Activated naive CD4-positive, alpha-beta T cell treated with anti-CD3 and anti-CD28 coated beads for 36 hours (primary cell): ENCODE measurements at places on chromosomes 13 and 19. TPM values are rescaled to one million over a fixed set of nuclear protein-coding genes. Genes with fewer than 3 reads are reported as not detected.

- H3K4me1 ChIP-seq: no peaks in the 10 kb centered on the region
- DNase-seq: no peak
- no peak overlapping the region for H3K27ac ChIP-seq
- no peak overlapping the region for H3K4me3 ChIP-seq
These were observed 32.1 kb upstream of the FARP1 start for GRCh38 chr13:98110749-98111148.

DNA sequence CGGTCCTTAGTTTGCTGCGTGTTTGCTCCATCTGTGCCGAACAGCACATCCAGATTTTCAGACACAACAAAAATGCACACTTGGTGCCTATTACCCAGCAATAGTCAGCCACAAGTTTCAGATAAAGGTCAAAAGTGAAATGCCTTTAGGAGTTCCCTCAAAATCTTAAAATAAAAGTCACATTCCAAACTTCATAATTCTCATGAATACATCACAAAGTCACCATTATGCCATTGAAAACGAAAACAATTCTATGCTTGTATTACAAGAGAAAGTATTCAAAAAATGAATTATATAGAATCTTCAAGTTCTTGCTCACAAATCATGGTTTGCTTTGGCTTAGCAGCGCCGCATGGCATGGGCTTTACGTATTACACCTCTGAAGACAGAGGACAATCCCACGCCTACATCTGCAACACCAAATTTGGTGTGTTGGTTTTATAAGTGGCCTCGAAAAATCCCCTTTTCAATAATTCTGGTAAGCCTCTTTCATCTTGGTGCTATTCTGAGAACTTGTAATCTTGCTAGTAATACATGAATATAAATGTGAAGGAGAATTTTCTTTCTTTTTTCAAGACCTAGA lies 26.6 kb downstream of the COL4A1 start:
- peaks cover 11% of the 10 kb centered on the region for H3K4me1 ChIP-seq
- no peak overlapping the region for H3K4me3 ChIP-seq
- no peak overlapping the region for H3K27ac ChIP-seq
- no peaks in the 10 kb centered on the region for H3K36me3 ChIP-seq
- DNase-seq: peak; percentile 47
- peaks cover 16% of the 10 kb centered on the region for H3K27me3 ChIP-seq

- H3K27me3 ChIP-seq: no peaks in the 10 kb centered on the region
- H3K36me3 ChIP-seq: peaks cover 10% of the 10 kb centered on the region
- no peak for DNase-seq
- H3K27ac ChIP-seq: no peak overlapping the region
- H3K4me1 ChIP-seq: peaks cover 31% of the 10 kb centered on the region
These were observed 12.7 kb downstream of the C19orf12 start for GRCh38 chr19:29702161-29702962.

DNA sequence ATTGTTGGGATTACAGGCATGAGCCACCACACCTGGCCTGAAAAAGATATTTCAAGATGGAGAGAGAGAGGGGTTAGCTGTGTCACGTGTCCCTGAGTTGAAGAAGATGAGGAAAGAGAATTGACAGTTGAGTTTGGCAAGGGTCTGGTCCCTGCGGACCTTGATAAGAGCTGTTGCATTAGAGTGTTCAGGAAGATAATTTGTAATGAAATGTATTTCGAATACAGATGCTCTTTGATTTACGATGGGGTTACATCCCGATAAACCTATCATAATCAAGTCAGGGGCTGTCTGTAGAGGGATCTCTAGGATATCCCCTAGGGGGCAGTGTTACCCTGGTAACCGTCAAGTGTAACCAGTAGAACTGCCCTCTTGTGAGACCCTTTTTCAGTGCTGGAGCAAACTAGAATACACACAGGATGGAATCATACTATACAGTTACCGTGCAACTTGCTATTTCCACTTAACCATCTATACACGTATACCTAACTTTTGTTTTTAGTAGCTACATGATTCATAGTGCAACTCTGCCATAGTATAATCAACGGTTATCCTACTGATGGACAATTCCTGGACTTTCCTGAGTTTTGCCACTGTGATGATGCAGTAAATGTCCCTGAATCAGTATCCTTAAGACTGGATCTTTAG lies 1.5 kb upstream of the ELOF1 start:
- no peaks in the 10 kb centered on the region for H3K27me3 ChIP-seq
- peak overlapping the region; percentile 91 for H3K4me3 ChIP-seq
- peaks cover 37% of the 10 kb centered on the region for H3K4me1 ChIP-seq

SH2D3A gene
- 24.9 TPM for total RNA-seq

RASAL3 gene
- 63.2 TPM for total RNA-seq
